ENCODE measurements at places on chromosomes 12 and 14. TPM values are rescaled to one million over a fixed set of nuclear protein-coding genes. Genes with fewer than 3 reads are reported as not detected.

- H3K4me1 ChIP-seq: peaks cover 14% of the 10 kb centered on the region
- no peaks in the 10 kb centered on the region for H3K27me3 ChIP-seq
- H3K4me3 ChIP-seq: peak overlapping the region; percentile 62
- peaks cover 51% of the 10 kb centered on the region for H3K36me3 ChIP-seq
- H3K27ac ChIP-seq: no peak overlapping the region
Measured at GRCh38 chr14:92686411-92686899, 62.0 kb downstream of the LGMN start.

- no peak for DNase-seq
- H3K4me1 ChIP-seq: no peaks in the 10 kb centered on the region
- H3K4me3 ChIP-seq: no peak overlapping the region
- no peaks in the 10 kb centered on the region for H3K27me3 ChIP-seq
Measured at GRCh38 chr14:96139169-96139568, 65.5 kb upstream of the BDKRB2 start.

DNA sequence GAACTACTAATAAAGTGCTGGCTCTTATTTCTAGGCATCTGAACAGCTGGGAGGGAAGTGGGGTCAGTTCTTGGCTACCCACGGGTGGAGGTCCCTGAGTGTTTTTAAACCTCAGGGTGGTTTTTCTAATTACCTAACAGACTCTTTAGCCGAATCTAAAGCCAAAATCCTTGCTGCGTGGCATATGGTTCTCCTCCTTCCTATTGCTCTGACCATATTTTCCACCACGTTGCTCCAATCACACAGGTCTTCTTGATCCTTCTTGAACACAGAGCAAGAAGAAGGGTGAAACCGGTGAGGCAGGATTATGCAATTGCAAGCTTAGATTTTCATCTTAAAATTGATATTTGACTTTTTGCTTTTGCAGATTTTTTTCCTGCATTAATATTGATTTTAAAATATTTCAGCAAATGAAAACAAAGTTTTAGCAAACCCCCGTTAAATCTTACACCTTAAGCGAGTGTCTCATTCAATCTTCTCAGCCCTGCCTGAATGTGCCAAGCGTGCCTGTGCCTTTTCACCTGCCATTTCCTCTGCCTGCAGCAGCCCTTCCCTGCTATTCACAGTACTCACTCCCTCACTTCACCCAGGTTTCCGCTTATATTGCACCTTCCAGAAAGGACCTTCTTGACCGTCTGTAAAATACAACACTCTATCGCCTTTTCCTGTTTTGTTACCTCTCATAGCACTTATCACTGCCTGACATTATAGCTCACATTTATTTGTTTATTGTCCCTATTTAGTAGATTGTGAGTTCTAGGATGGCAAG lies 506.0 kb downstream of the DIO2 start:
- no peaks in the 10 kb centered on the region for H3K4me1 ChIP-seq
- H3K27me3 ChIP-seq: no peaks in the 10 kb centered on the region
- no peak for DNase-seq

DNA sequence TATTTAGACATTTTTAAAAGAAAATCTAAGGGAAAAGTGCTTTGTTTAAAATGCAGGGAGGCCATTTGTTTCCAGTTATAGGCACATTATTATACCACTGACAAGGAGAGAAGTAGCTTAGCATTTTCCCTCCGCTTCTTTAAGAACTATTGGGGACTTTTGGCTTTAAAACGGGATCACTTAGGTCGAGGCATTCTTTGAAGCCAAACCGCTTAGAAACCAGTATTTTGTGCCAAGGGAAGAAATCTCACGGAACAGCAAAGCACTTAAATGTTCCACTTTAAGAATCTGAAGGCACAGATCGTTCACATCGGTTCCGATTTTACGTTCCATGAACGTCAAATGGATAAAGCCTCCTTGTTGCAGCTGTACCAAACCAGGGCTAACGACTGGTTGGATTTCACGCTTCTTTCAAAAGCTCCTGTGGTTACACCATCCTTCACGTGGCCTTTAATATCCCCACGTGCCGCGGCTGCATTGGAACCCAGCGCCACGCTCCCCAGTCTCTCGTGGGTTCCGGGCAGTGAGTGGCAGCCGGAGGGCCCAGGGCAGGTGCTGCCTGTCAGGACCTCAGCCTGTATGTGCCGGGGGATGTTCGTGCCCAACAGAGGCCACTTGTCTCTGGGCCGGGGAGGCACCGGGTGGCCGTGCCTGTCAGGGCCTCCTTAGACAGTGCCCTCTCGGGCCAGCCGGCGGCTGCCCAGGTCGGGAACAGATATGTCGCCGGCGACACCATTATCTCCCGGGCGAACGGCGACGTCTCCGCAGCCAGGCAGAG lies 195.4 kb downstream of the KIF26A start:
- DNase-seq: no peak
- H3K36me3 ChIP-seq: no peaks in the 10 kb centered on the region
- no peak overlapping the region for H3K4me3 ChIP-seq
- no peak overlapping the region for H3K27ac ChIP-seq

DNA sequence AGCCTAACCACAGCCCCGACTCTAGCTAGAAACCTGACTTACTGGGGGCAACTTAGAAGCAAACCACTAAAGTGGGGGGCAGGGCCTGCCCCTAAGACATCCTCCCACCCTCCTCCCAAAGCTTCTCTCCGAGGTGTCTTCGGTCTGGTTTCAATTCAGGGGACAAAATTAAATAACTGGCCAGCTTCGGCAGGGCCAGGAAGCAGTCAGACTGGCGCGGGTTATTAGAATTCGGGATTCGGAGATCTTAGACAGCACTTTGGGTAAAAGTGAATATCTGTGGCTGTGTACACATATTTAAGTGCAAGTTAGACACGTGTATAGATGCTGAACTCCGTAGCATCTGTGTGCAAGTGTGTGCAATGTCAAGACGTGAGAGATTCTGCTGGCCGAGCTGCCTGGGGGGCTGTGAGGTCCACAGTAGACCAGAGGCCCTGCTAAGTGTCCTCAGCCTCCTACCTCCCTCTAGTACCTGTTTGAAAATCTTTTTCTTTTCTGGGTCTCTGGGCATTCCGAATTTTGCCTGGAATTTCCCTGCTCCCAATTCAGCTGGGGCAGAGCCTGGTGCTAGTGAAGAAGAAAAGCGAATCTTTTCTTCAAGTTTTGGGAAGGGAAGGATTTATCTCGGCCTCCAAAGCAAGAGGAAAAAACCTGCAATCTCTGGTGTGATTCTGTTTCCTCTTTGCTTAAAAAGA lies 4.0 kb upstream of the HOXC10 start:
- peaks cover 13% of the 10 kb centered on the region for H3K4me1 ChIP-seq
- no peak for DNase-seq
- H3K36me3 ChIP-seq: no peaks in the 10 kb centered on the region
- H3K27me3 ChIP-seq: peaks cover 100% of the 10 kb centered on the region
- H3K27ac ChIP-seq: no peak overlapping the region

- H3K4me1 ChIP-seq: peaks cover 36% of the 10 kb centered on the region
- no peaks in the 10 kb centered on the region for H3K27me3 ChIP-seq
- no peak for DNase-seq
- peaks cover 27% of the 10 kb centered on the region for H3K36me3 ChIP-seq
- no peak overlapping the region for H3K27ac ChIP-seq
Measured at GRCh38 chr14:104897330-104898194, 27.1 kb upstream of the PLD4 start.

DNA sequence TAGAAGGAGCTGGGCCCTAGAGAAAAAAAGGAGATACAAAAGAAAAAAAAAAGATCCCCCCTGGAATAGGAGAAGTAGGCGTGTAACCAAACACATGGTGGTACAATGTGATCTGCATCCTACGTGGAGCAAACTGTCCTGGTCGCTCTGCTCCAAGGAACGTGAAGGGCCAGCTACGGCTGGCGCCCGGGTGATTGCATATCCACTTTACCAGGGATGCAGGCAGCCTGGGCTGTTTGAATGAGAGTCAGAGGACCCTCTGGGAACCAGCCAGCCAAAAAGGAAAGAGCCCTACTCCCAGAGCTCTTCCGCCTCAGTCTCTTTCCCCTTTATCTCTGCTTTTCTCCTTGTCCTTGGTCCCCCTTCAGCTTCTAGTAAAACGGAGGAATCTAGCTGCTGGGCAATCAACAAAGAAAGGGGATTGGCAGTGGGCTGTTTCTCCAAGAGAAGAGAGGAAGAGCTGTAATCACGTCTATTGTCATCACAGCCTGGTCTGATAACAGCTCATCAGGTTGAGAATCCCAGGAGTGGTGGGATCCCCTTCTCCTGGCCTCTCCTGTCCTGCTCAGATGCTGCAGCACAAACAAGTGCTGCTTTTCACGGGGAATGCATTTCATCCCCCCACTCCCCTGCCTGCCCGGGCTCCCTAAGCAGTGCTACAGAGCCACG lies 156.0 kb downstream of the ADCK1 start:
- no peak overlapping the region for H3K27ac ChIP-seq
- H3K4me1 ChIP-seq: no peaks in the 10 kb centered on the region
- DNase-seq: no peak
- no peak overlapping the region for H3K4me3 ChIP-seq

DNA sequence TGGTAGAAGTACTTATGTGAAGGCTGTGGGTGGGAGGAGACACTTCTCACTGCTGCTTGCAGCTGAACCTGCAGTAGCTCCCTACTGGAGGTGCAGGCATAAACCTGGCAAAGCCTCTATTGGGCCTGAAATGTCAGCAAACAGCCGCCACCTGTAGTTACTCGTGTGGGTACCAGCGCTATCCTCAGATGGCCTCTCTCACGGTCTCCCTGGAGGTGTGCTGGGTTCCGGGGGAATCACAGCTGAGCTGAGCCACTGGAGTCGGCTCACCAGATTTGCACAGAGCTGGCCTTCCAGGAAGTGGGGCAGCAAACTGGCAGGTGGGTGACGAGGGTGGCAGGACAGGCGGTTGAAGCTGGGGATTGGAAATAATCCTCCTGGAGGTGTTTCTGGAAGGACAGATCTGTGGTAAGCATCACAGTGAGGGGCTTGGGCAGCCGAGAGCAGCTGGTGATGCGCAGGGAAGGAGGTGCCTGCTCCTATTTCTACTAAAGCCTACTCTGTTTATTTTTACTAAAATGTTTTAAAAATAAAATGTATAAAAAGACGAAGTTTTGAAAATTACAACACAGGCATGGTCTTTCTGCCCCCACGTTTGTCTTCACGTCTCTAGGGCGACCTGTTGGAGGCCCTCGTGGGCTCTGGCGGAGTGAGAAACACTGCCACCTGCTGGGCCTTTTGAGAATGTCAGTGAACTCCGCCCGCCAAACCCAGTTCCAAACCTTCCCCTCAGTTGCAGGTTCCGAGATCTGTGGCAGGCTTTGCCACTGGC lies 67.8 kb upstream of the PLEKHG3 start:
- H3K27me3 ChIP-seq: no peaks in the 10 kb centered on the region
- no peak overlapping the region for H3K27ac ChIP-seq
- DNase-seq: no peak
- no peak overlapping the region for H3K4me3 ChIP-seq

DNA sequence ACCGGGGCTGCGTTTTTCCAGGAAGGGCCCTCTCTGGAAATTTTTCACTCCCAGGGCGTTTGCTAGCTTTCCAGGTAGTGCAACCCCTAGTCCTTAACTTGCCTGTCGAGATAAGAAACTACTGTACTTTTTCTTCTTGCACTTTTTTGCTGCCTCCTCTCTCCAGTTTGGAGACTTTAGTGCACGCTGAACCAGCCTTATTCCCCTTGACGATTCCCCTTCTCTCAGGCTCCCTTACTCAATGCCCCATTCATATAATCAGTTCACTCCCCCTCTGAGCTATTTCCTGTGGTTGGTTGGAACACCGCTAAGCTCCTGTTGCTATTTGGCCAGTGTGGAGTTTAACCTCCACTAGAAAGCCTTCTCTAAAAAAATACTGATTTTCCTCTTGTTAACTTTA lies 682 bp downstream of the CREBL2 start:
- H3K4me1 ChIP-seq: peaks cover 20% of the 10 kb centered on the region
- peak overlapping the region; percentile 96 for H3K27ac ChIP-seq
- no peaks in the 10 kb centered on the region for H3K27me3 ChIP-seq
- H3K4me3 ChIP-seq: peak overlapping the region; percentile 81
- no peak for DNase-seq

The SIX6 gene
- not detected for total RNA-seq

The TCL1B gene
- total RNA-seq: not detected

GRCh38 chr12:124217508-124218242 lies 77.2 kb upstream of the RFLNA start:
- H3K36me3 ChIP-seq: no peaks in the 10 kb centered on the region
- H3K27me3 ChIP-seq: no peaks in the 10 kb centered on the region
- no peak overlapping the region for H3K4me3 ChIP-seq
- no peak overlapping the region for H3K27ac ChIP-seq
- H3K4me1 ChIP-seq: no peaks in the 10 kb centered on the region

DNA sequence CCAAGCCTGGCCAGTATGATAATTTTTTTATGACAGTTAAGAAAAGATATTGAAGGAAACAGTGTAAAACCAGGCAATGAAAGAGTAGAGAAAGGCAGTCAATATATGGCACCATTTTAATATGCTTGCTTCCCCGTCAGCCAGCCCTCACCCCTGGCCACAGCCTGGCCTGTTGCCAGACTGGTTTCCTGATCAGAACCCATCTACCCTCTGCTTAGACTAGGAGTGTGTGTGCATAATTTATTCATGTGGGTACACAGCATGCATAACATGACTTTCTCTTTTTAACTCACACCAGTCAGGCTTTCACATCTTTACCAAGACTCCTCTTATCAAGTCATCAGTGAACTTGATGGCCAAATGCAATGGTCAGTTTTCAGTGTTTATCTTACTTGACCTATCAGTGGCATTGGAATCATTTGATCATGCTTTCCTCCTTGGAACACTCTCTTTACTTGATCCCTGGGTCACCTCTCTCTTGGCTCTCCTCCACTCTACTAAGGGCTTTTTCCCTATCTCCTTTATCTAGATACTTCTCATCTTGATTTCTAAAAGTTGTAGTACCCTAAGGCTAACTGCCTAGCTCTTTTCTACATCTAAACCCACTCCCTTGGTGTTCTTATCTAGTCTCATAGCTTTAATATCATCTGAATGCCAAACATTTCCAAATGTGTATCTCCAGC lies 10.0 kb upstream of the GPR19 start:
- H3K4me1 ChIP-seq: peaks cover 8% of the 10 kb centered on the region
- no peak for DNase-seq
- no peaks in the 10 kb centered on the region for H3K36me3 ChIP-seq
- H3K4me3 ChIP-seq: no peak overlapping the region
- no peaks in the 10 kb centered on the region for H3K27me3 ChIP-seq
- H3K27ac ChIP-seq: no peak overlapping the region

The DTX1 gene
- total RNA-seq: 2.6 TPM

GRCh38 chr14:95240859-95241813 lies 78.6 kb downstream of the CLMN start:
- H3K4me1 ChIP-seq: no peaks in the 10 kb centered on the region
- no peak overlapping the region for H3K4me3 ChIP-seq
- DNase-seq: no peak
- H3K27me3 ChIP-seq: no peaks in the 10 kb centered on the region

GRCh38 chr14:22391908-22392565 lies 197.0 kb downstream of the DAD1 start:
- H3K4me3 ChIP-seq: no peak overlapping the region
- no peaks in the 10 kb centered on the region for H3K36me3 ChIP-seq
- H3K4me1 ChIP-seq: peaks cover 13% of the 10 kb centered on the region
- no peak for DNase-seq
- H3K27ac ChIP-seq: no peak overlapping the region

Data from esophagus squamous epithelium (tissue), 5 donors.